Glutamatergic neuron (in vitro differentiated cells): ENCODE measurements at places on chromosomes 1 and 21. TPM values are rescaled to one million over a fixed set of nuclear protein-coding genes. Genes with fewer than 3 reads are reported as not detected.

- H3K4me1 ChIP-seq: peaks cover 2% of the 10 kb centered on the region
- DNase-seq: no peak
- peaks cover 11% of the 10 kb centered on the region for H3K27me3 ChIP-seq
- no peak overlapping the region for H3K27ac ChIP-seq
- no peak overlapping the region for H3K4me3 ChIP-seq
Measured at GRCh38 chr1:2334883-2335534, 56.3 kb downstream of the MORN1 start.

DNA sequence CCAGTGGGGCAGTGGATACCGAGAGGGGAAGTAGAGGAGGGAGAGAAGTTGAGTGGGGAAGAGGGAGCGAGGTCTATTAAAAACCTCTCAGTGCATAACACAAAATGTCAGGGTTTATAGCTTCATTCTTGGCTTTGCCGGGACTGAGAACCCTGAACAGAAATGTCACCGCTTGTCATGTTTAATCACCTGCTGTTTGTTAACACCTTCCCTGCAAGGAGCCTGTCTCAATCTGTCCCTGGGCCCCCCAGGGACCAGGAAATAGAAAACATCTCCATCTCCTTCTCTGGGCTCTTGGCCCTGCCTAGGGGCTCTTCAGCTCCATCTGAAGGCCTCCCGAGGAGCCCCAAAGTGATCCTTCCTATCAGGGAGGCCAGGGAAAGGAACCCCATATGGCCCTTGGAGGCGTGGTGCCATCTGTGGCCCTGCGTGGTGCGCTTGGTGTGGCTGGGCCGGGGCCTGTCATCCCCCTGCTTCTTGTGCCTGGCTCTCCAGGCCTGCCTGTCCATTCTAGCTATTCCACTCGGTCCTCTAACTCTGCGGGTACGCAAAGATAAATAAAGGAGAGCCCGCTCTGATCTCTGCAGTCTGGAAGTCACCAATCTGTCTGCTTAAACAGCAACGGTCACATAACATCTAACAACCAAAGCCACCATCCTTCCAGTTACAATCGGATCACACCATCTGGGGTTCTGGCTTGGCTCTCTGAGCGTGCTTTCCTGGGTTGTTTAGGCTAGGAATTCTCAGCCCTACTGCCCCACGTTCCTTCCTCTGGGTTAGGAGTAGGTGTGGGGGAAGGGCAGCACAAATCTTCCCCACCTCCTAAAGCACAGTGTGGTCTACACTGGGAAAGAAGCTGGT lies 113.8 kb downstream of the CASZ1 start:
- H3K27me3 ChIP-seq: peaks cover 12% of the 10 kb centered on the region
- no peak for DNase-seq
- no peaks in the 10 kb centered on the region for H3K36me3 ChIP-seq

The RGS16 gene
- total RNA-seq: 37.2 TPM

The PIGR gene
- not detected for total RNA-seq

The RAB42 gene
- 0.69 TPM for total RNA-seq

The TRIM45 gene
- total RNA-seq: 6.7 TPM

GRCh38 chr1:209937996-209938959 lies at the start of gene SYT14:
TSS of gene SYT14 (plus strand) at chr1:209938217. CDS start at chr1:209938265, 48 bp downstream.
- H3K4me1 ChIP-seq: peaks cover 7% of the 10 kb centered on the region
- peaks cover 8% of the 10 kb centered on the region for H3K27me3 ChIP-seq
- peak; percentile 85 for DNase-seq
- peak within 1 kb of the TSS; percentile 94 for H3K4me3 ChIP-seq

The RAB3B gene
- 12.9 TPM for total RNA-seq

The CELA2A gene
- not detected for total RNA-seq
